Activated T-helper 1 cell treated with Interleukin-2 at 50 U/mL for 16 hours (primary cell): ENCODE measurements at places on chromosomes 6 and 20.

- DNase-seq: no peak
Observed at GRCh38 chr20:61677928-61678327, 387.8 kb downstream of the TAF4 start.

- DNase-seq: no peak
Observed at GRCh38 chr20:61170496-61171320, 81.4 kb upstream of the CDH4 start.

DNA sequence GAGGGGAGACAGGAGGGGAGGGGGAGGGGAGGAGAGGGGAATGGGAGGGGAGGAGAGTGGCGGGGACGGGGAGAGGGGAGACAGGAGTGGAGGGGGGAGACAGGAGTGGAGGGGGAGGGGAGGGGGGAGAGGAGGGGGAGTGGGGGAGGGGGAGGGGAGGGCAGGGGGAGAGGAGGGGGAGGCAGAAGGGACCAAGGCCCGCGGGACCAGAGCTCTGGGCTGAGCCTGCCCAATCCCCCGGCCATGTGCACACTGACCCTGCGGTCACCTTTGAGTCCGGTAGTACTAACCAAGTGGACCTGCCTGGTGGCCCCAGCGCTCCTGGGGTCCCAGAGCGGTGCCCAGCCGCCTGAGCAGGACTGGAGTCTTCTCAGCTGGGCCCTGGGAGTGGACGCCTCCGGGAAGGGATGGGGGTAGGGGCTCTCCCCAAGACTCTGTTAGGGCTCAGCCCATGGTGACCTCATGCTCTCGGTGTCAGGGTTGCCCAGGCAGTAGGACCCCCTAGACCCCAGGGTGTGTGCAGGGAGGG, 471 bp upstream of the KCNQ2 start:
- DNase-seq: no peak

DNA sequence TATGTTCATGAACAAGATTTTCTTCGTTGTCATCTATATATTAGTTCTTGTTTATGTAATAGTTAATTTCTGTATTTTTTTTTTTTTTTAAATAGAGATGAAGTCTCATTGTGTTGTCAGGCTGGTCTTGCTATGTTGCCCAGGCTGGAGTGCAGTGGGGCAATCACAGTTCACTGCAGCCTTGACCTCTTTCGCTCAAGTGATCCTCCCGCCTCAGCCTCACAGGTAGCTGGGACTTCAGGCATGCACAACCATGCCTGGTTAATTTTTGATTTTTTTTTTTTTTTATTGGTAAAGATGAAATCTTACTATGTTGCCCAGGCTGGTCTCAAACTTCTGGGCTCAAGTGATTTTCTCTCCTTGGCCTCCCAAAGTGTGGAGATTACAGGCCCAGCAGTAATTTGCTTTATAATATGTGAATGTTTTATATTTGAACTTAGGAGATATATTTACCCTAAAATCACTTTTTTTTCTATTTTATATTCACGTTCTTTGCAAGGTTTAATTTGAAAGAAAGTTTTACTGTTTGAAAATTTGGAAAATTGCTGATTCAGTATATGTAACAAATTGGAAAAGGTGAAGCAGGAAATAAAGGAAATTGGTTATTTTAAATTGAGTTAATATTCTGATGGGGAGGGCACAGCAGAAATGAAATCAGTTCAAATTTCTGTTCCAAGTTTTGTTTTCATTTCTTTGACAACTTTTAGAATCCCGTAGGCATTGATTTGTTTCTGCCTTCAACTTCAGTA, 56.2 kb downstream of the ZFAND3 start:
- no peak for DNase-seq

DNA sequence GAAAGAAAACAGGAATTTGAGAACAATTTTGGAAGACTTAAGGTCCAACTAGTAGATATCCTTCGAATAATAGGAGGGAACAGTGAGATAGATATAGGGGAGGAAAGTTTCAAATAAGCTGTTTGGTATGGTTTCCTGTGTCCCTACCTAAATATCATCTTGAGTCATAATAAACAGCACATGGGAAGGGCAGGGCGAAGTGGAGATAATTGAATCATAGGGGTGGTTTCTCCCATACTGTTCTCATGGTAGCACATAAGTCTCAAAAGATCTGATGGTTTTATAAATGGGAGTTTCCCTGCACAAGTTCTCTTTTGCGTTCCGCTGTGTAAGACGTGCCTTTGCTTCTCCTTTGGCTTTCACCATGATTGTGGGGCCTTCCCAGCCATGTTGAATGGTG, 39.5 kb upstream of the ENPP5 start:
- no peak for DNase-seq
